ENCODE measurements at places on chromosomes 16 and 17.

GRCh38 chr17:72576289-72576759 lies 455.5 kb downstream of the SOX9 start:
- DNase-seq: no peak

- DNase-seq: no peak
These were observed 11.2 kb downstream of the FOXF1 start for GRCh38 chr16:86521236-86522197.

DNA sequence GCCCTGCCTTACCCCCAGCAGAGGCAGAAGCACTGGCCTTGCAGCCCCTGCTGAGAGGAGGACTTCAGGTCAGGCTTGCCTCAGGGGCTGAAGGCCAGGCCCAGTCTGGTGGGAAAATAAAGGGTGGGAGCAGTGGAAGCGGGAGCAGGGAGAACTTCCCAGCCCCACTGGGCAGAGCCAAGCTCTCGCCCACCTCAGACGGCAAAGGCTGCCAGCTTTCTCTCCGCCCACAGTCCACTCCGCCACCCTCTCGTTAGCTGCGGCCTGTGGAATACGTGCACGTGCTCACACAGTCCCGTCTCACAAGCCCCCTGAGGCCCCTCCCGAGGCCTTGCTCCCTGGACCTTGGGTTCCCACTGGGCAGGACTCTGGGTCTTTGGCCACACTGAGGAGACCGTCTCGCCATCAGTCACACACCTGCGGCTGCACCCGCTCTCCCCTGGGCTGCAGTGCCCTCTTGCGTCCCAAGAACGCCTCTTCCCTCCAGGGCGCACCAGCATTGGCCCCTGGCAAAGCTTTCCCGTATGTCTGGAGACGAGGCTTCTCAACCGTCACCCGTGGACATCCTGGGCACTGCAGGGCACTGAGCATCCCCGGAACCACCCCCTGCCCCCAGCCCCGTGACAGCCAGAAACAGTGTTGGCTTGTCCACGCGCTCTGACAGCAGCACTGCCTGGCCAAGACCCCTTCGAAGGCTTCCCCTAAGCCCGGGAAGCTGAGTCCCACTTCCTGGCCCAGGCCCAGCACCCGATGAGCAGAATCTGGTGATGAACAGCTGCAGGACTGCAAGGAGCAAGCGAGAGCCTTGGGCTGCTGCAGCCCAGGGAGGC lies 8.3 kb downstream of the MRPL28 start:
- peak; percentile 80 for DNase-seq

DNA sequence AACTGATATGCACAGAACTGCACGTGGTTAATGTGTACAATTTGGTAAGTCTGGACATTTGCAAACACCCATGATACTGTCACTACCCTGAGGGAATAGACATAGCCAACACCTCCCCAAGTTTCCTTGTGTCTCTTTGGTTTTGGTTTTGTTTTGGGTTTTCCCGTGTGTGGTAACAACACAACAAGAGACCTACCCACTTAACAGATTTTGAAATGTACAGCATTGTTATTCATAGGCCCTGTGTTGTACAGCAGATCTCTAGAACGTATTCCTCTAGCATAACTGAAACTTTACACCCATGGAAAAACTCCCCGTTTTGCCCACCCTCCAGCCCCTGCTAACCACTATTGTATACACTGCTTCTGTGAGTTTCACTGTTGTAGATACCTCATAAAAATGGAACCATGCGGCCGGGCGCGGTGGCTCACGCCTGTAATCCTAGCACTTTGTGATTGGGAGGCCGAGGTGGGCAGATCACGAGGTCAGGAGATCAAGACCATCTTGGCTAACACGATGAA lies 76.3 kb upstream of the TBC1D3K start:
- no peak for DNase-seq

GRCh38 chr17:70434536-70435490 lies 265.5 kb downstream of the KCNJ2 start:
- no peak for DNase-seq

DNA sequence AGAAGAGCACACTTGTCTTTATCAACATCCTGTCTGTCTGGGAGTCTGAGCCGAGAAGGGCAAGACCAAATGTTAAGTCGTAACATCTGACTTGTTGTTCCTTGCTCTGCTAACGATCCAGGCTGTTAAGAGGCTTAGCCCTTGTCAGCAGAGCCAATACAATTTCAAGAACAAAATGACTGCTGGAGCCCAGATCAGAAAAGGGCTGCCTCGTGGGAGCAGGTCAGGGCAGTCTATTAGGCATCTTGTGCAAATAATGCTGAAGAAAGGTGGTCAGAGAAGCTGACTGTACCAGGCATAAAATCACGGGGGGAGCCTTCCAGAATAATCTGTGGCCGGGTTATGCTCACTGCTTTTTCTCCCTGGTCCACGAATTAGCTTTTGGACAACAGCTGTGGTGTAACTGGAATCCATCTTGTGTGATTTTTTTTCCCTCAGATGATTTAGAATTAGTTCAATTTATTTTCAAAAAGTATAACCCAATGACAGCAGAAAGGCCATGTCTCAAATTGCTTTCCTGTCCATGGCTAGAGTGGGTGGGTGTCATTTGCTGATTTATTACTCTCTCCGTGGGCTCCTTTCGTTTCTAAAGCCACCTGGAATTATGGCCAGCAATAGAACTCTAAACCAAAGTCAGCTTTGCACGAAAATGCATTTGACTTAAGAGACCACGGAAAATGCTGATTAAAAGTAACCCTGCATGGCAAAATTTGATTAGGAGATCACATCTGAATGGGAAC lies 221.1 kb upstream of the HSBP1 start:
- no peak for DNase-seq

DNA sequence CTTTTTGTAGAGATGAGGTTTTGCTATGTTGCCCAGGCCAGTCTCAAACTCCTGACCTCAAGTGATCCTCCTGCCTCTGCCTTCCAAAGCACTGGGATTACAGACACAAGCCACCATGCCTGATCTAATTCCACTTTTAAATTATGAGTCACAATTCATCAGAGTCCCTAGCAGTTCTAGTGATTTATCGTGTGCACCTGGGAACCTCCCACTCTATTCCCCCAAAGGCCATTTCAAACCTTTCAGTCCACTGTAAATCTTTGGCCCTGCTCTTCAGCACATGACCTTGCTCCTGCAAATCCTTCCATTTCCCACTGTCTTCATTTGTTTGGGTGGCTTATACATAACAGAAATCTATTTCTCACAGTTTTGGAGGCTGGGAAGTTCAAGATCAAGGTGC lies 73.0 kb downstream of the HS3ST2 start:
- no peak for DNase-seq

DNA sequence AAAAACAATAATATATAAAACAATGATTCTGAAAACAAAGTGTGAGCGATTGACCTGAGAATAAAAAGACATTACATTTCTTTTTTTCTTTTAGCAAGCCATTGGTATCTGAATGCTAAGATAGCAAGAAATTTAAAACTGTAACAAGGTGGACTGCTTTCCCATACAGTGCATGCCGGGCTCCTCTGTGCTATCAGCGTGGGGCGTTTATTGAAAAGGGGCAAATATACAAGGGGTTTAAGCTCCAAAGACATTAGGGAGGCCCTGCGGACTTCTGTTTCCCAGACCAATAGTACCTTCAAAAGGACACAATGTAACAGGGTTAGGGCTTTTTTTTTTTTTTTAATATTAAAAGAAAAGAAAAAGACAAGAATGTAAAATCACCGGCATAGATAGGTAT lies 261.3 kb downstream of the ZFHX3 start:
- no peak for DNase-seq

GRCh38 chr17:47305302-47305923 lies 18.3 kb upstream of the EFCAB13 start:
- no peak for DNase-seq

- DNase-seq: no peak
These were observed 119.1 kb upstream of the ZFHX3 start for GRCh38 chr16:73166947-73167550.

GRCh38 chr17:50952889-50953288 lies 86.7 kb upstream of the TOB1 start:
- peak; percentile 29 for DNase-seq

DNA sequence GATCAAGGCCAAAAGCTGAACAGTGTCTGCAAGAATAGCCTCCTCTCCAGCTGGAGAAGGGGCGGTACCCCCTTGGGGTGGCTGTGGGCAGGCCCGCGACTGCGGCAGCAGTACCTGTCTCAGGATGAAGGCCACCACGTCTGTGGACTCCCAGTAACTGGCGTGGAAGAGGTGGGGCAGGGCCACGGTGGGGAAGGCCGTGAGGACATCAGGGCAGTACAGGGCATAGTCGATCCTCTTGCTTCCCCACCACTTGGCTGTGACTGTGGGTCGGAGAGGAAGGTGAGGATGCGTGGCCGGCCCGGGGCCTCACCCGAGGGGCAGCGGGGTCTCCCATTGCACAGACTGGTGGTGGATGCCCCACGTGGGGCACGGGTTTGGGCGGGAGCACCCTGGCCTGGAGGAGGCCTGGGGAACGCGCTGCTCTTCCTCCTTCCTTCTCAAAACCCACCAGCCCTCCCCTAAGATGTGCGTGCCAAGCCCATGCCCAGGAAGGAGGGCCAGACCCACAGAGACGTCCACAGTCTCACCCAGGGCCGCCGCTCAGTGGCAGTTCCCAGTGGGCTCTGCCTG lies 26.0 kb downstream of the PIMREG start:
- DNase-seq: no peak

DNA sequence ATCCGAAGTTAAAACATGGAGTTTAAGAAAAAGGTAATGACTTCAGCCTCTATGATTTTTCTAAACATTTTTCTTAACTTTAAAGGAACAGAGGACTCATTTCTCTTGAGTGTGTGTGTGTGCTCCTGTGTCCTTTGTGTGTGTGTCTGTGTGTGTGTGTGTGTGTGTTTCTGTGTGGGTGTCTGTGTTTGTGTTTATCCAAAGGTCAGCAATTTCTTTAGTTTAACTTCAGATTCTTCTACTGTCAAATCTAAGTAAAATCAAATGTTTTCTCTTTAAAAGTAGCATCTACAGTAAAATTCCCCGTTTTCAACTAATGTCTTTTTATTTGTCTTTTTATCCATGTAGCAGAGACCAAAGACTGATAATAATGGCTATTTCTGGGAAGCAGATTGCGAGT lies 31.8 kb downstream of the HSBP1 start:
- DNase-seq: no peak

- no peak for DNase-seq
These were observed 39.0 kb downstream of the YWHAE start for GRCh38 chr17:1360975-1361374.

GRCh38 chr17:60398227-60398959 lies 6.5 kb upstream of the USP32 start:
- DNase-seq: no peak

All from Right ventricle myocardium superior (tissue), 1 donor.